ENCODE measurements at places on chromosomes 6 and 20.

DNA sequence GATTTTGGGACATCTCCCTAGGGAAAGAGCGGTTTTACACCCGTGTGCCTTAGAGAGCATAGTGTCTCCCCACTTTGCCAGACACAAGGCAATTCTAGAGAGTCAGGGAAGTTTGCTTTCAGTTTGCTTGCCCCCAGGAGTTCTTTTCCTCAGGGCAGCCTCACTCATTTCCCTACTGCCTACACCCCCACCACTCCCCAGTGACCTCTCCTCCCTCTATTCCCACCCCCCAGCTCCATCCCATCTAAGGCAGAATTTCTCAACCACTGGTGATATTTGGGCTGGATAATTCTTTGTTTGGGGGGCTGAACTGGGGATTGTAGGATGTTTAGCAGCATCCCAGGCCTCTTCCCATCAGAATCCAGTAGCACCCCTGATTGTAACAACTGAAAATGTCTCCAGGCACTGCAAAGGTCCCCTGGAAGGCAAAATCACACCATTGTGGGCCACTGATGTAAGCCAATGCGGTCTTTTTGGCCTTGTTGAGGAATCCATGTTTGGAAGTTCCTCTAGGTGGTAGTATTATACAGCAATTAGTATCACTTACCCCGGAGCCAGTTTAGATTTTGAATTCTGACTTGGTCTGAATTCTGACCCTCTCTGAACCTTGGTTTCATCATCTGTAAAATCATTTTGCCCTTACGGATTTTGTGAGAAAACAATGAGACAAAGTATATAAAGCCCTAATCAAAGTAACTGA lies 1.3 kb downstream of the EPPIN start:
- no peak for DNase-seq

DNA sequence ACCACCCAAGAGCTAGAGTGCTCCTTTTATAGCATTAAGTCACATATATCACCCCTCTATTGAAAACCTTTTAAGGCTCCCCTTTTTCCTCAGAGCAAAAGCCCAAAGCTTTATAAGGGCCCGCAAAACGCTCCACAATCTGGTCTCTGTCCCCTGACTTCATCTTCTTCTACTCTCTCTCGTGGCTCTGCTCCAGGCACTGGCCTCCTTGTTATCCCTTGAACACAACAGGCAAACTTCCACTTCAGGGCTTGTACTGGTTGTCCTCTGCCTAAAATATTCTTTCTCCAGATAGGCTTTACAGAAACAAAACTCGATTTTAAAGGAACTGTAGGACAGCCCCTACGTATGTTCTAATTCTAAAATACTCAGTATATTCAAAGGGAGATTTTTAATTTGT lies 44.0 kb upstream of the SPDEF start:
- no peak for DNase-seq

DNA sequence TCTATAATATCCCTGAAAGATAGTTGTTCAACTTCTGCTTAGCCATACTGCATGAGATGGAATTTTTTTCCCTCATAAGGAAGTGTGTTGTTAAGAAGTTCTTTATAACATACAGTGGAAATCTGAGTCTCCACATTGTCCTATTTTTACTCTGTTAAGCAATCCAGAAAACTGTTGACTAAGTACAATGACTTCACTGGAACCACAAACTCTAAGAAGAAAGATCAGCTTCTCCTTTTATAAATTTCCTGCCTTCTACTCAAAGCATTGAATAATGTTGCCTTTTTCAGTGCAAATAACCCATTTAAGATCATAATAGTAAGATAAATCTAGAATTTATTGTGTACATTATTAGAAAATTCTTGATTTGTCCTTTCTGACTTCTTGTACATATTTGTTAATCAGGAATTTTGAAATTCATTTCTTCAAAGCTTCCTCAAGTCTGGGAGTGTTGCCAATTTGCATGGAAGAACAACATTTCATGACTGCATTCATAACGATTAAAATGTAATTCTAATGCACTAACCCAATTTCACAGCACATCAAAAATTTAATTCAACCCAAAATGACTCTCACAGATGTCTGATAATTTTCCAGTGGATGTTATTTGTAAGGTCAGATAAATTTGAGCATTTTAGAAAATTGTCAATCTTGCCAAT lies 45.6 kb upstream of the ANKEF1 start:
- DNase-seq, result no peak

- DNase-seq, result no peak
These were observed 5.3 kb upstream of the SULF2 start for GRCh38 chr20:47790580-47790965.

DNA sequence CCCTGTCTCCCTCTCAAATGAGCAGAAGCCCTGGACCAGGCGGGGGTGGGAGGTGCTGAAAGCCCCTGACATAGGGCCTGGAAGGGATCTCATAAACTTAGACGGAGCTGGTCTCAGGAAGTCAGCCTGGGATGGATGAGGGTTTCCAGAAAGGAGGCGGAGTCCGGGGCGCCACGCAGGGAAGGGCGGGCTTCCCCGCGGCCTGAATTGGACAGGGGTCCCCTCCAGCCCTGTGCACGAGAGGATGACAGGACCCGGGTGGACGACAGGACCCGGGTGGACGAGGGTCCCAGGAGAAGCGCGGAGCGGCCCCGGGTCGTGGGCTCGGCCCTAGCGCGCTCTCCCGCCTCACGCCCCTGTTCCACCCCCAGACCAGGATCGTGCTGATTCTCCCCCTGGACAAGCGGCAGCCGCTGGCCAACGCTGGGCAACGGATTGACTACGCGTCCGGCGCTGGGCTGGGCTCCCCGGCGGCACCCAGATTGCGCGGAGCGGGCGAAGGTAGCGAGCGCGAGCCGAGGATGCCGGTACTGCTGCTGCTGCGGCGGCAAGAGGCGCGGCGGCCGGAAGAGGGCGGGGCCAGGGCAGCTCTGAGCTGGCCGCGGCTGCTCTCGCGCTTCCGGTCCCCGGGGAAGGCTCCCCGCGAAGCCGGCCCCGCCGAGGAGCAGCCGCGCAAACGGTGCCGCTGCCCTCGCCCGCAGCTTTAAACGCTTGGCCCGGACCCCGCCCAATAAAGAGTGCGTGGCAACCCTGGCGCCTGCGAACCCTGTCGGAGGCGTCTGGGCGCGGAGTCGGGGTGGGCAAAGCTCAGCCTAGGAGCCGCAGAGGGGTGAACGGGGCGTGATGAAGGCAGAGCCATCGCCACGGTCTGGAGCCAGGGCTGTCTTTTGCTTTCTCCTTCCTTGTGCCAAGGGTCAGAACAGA lies 1.3 kb downstream of the C20orf144 start:
- peak; percentile 79 for DNase-seq

GRCh38 chr20:41173161-41173721 lies 35.9 kb downstream of the PLCG1 start:
- peak; percentile 74 for DNase-seq

GRCh38 chr6:44470746-44471145 lies 83.2 kb downstream of the CDC5L start:
- no peak for DNase-seq

DNA sequence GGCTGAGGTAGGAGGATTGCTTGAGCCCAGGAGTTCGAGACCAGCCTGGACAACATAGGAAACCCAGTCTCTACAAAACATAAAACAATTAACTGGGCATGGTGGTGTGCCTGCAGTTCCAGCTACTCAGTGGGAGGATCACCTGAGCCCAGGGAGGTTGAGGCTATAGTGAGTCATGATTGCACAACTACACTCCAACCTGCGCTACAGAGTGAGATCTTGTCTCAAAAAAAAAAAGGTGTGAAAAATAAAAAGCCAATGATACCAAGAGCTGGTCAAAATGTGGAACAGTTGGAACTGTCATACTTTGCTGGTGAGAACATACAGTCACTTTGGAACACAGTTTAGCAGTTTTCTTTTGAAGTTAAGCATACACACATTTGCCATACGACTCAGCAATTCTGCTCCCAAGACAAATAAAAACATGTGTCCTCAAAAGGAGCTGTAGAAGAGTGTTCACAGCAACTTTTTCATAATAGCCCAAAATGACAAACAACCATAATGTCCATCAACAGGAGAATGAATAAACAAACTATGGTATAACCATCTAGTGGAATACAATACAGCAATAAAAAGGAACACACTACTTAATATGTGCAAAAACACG lies 21.6 kb upstream of the FKBP5 start:
- no peak for DNase-seq

DNA sequence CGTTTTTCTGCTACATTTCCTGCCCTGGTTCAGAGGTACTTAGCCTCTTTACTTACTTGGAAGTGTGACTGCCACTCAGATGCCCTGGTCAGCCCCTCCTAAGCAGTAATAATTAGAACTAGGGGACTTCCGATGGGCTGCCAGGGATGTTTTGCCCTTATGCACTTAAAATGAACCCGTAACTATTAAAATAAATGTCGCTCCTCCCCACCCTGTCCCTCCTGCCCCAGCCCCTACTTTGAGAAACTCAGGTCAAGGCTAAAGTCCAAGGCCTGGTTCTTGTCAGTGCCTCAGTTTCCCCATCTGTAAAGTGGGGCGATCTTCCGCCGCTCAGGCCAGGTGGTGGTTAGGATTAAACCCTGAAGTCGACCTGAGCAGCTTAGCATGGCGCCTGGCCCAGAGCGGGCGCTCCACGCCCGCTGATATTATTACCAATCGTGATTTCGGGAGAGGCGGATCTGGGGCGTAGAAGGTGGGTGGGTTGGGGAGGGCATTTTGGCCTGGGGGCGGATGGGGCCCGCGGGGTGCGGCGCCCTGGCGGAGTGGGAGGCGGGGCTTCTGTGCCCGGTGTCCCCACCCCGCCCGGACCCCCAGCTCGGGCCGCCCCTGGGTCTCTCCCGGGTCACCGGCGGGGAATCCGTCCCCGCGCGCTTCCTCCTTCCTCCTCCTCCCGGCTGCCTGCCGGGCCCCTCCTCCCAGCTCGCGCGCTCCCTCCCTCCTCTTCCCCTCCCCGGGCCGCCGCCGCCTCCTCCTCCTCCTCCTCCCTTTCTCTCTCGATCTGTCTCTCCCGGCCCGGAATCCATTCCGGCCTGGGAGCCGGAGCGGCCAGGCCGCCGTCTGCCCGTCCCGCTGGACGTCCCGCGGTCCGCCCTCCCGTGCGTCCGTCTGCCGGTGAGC lies at the start of gene SRC:
SRC (plus strand) TSS at position 802 of the 897 bp plus-strand sequence. CDS start 38,014 bp downstream, outside the sequence.
- peak; percentile 44 for DNase-seq

Measured in activated CD4-positive, alpha-beta T cell treated with anti-CD3 and anti-CD28 coated beads, Interleukin-2, amount 50 U/mL, for 1 hour (primary cell).